Activated CD4-positive, alpha-beta T cell treated with anti-CD3 and anti-CD28 coated beads, Interleukin-2, amount 50 U/mL, for 4 hours (primary cell): ENCODE measurements at places on chromosomes 3 and 15.

GRCh38 chr15:74383286-74383685, 15.8 kb upstream of the CYP11A1 start:
- DNase-seq = no peak

DNA sequence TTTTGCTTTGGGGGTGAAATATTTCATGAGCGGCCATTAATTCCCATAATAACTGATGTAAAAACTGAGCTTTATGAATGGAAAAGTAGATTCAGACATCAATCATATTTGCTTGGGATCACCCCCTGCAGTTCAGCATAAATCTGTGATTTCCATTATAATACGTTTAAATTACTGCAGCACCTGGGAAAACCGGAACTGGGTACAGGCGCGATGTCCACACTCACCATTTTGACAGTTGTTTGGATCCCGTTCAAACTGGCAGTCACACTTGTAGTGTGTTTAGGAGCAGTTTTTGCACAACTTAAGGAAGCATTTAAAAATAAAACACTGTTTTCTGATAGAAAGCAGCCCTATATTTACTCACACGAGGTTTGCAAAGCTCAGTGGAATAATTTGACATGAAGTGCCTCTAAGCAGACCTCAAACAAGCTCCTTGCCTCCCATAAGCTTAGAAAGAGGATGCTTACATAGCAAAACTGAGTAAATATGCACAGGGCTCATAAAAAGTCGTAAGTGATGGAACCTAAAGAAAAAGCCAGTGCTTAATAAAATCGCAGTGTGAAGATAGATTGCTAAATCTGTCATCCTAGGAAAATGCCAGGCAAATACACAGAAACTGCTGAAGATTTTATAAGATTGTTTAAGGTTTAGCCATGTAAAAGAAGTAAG, 377.6 kb downstream of the PTPRG start:
- no peak for DNase-seq

DNA sequence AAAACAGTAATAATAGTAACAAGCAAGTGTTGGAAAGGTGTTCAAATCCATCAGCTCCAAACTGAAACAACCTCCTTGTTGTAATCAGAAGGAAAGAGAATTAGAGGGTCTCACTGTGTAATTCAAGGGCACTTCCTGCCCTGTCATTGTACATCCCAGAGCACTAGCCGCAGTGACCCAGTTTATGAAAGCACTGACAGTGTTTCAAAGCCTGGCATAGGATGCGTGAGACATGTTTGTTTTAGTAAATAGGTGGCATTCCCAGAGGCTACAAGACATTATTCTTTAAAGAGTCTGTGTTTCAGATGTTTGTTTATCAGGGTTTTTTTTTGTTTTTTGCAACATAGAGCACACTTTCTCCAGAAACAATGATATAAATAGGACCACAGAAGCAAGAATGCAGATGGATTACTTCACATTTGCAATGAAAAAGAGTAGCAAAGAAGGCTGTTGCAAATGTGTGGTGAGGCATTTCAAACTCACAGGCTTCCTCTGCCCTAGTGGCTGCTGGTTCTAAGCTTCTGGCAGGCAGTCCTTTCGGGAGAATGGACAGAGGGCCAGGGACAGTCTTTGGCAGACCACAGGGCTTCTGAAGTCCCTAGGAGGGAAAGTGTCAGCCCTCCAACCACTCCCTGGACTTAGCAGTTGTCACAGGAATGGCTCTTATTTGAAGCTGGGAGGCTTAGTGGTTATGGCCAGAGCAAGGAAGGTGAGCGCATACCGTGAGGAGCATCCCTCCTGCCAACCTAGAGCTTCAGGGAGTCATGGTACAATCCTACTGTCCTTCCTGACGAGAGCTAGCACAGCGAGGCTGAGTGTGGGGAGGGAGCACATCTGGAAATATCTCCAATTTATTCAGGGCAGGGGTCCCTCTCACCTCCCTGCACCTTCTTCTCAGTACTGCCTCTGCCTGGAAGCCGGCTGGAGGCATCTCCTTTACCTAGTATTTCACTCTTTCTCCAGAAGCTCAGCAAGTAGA, 31.4 kb upstream of the TIPARP start:
- no peak for DNase-seq

GRCh38 chr3:37147666-37148065, 26.7 kb downstream of the LRRFIP2 start:
- no peak for DNase-seq

GRCh38 chr3:149454746-149455145, 19.8 kb upstream of the TM4SF4 start:
- DNase-seq = no peak

DNA sequence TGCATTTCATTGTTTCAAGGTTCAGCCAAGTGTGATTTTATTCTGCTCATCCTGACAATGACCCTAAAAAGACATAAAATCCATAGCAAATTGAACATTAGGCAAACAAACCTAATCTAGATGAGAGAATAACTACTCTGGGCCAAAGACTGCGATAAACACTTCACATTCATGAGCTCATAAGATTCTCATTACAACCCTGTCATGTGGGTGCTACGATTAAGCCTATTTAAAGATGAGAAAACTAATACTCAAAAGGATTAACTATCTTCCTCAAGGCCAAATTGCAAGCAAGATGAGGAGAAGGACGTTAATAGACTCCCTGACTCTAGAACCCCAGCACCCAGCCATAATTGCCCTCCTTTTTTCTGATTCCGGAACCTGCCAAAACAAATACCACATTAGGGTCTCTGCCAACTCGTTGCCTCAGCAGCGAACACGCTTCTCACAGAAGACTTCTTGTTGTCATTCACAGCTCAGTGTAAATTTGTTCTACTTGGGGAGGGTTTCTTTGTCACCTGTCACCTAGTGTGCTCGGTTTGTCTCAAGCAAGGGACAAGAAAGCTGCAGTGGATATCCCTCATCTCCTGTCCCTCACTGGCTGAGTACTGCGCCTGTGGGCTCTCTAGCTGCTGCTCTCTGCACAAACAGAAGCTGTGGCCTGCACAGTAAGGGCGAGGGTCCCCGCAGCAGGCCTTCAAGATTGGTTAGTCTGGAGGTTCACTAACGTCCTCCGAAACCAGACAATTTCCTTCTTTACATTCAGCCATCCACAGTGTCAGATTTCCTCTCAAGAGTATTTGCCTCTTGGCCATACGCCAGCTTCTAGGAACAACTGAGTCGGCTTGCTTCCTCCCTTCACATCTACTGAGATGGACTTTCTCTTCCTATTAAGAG, 200.0 kb upstream of the UBE2E2 start:
- DNase-seq = no peak

DNA sequence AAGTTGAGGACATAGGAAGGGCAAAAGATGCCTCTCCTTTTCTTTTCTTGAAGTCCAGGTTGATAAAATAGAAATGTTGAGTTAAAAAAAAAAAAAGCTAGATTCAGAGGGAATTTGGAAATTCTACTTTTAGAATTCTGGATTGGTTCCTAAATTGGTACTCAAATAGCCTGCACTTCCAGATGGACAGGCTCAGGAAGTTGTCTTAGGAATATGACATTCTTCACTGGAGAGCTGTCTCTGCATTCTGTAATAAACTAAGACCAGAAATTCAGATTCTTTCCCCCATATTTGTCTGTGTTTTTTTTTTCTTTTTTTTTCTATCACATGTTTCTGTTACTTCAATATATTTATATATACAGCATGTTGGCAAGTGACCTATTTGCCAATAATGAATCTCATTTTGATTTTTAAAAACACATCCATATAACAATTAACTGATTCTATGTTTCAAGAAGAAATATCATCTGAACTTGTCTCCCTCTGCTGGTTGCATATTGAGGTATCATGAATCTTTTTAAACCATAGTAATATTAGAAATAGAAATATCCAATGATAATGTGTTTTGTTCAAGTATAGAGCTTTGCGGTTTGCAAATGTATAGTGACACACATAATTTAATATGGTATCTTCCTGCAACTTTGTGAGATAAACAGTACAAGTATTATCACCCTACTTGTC, 8.5 kb upstream of the LSAMP start:
- no peak for DNase-seq

- DNase-seq = no peak
These were observed 450.1 kb upstream of the THBS1 start for GRCh38 chr15:39130556-39131379.

GRCh38 chr15:100166313-100166712, 175.5 kb downstream of the ADAMTS17 start:
- no peak for DNase-seq

DNA sequence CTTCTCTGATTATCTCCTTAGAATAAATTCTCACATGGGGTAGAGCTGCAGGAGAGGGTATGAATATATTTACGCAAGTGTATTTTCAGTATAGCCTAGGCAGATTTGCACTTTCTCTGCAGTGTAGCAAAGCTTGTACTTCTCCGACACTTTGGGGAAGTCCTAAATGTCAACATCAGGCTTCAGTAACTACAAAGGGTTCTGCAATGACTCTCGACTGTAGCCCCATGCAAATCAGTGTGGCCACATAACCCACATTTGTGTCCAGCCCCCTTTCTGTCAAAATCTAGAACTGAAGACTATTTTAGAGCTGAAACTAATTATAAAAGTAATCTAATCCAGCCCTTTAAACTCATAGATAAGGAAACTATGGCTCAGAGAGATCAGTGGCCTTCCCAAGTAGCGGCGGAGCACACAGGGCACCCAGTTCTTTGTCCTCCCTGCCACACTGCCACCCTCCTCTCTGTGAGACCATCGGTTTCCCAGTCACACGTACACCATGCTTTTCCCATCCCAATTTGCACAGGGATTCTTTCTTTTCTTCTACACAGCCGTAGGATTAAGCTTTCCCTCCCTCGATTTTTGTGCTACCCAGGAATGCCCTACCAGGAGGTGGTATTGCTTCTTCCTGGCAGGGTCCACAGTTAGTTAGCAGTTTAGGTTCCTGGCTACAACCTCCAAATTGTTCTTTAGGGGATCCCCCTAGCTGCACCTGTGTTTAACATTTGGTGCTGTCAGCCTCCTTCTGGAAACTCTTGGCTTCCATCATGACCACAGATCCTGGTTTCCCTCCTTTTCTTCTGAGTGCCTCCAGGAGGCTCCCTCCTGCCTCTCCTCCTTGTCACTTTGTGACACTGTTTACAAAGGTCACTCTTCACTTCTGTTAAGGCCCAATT, 22.9 kb downstream of the MRAS start:
- DNase-seq = no peak

- peak; percentile 27 for DNase-seq
These were observed 10.0 kb downstream of the EIF2B5 start for GRCh38 chr3:184145111-184145524.

DNA sequence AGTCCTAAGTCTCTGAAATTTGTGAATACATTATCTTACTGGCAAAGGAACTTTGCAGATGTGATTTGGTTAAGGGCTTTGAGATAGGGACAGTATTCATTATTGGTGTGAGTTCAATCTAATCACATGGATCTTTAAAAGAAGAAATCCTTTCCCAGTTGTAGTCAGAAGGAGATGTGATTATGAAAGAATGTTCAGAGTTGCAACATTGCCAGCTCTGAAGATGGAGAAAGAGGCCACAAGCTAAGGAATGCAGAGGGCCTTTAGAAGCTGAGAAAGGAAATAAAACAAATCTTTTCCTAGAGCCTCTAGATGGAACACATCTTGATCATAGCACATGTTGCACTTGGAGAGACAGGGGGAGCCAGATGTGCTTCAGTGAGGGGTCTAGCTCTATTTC, 27.7 kb upstream of the SIAH2 start:
- DNase-seq = no peak

DNA sequence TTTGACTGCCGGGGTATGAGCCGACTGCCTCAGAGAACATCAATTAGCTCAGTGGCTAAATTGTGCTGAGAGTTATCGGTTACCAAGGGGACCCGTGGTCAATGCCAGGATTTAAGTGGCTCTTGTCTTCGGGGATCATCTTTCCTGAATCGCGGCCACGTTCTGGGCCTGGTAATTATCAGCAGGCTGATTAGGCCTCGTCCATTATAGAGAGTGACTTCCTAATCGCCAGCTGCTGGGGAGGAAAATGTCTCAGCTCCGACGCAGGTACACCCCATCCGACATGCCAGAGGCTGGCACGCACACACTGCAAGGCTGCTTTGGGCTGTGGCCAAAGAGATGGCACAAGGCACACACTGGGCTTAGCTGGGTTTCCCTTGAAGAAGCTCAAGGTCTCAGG, 10.6 kb downstream of the TRH start:
- no peak for DNase-seq

DNA sequence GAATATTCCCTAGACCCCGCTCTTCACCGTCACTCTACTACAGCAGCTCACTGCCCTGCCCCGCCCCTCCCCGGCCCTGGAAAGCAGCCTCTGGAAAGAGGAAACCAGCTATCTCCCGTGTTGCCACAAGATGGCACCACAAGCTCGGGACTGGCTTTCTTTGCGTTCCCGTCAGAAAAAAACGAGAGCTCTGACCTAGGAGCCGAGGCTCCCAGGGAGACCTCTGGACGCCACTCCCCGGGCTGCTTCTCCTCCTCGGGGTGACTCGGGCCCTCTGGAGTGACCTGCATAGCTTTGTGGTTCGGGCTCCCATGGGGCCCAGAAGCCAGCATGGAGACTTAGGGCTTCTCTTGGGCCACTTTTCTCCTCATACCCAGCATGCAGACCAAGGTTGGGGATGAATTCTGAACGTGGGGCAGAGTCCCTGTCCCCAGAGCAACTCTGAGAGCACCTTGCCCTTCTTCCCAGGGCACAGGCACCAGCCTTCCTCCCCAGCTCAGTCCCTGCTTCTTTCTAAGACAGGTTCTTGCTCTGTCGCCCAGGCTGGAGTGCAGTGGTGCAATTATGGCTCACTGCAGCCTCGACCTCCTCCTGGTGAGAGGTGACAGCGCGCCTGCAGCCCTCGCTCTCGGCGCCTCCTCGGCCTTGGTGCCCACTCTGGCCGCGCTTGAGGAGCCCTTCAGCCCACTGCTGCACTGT, 19.0 kb downstream of the STOML1 start:
- DNase-seq = peak; percentile 75

DNA sequence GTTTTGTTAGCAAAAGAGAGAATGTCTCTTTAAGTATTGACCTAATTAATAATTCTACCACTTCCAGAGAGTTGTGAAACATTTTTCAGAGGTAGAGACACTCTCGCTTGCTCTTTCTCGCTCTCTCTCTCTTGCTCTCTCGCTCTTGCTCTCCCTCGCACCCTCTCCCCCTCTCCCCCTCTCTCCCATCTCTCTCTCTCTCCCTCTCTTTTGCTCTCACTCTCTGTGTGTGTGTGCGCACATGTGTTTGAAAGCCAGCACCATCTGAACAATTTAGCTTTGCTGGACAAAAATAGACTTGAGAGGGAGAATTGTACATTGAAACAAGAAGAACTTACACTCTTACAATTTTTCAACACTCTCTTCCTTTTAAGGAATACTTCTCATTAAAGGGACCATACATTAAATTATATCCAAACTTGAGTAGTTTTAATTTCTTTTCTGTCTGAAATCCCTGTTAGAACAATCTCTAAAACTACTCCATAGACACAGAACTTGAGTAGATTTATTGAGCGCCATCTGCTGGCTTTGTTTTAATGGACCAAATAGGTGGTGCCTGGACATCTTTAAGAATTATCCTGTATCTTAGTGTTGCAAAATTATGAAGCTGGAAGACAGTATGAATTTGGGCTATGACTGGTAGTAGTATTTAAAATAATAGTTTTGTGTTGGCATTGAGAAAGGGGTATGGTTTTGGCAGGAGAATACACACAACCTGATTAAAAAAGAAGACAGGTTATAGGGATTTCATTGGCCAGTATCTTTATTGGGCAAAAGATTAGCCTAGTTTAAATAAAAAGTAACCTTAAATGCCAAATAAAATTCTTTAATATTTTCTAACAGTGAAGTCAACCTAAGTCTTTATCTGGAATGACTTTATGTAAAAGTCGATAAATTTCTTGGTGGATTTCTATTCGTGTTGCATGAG, 124.6 kb downstream of the AKAP13 start:
- DNase-seq = peak; percentile 24

- DNase-seq = peak; percentile 20
These were observed 2.0 kb downstream of the FOXP1 start for GRCh38 chr3:71581457-71582035.

- DNase-seq = no peak
These were observed 48.8 kb downstream of the PIK3CB start for GRCh38 chr3:138785951-138786350.
